Activated naive CD4-positive, alpha-beta T cell treated with anti-CD3 and anti-CD28 coated beads, Interleukin-2, amount 10 ng/mL, durations not matched to agents 5 hours and 36 hours (primary cell): ENCODE measurements at places on chromosomes 11 and 22. TPM values are rescaled to one million over a fixed set of nuclear protein-coding genes. Genes with fewer than 3 reads are reported as not detected.

GPR83 gene
- not detected for total RNA-seq

BRSK2 gene
- total RNA-seq, result not detected

TMEM86A gene
- total RNA-seq, result 1.5 TPM

OR52H1 gene
- not detected for total RNA-seq

C22orf15 gene
- 3.6 TPM for total RNA-seq

CNGA4 gene
- 0.22 TPM for total RNA-seq

TRAPPC4 gene
- 49.5 TPM for total RNA-seq

RGL4 gene
- 25.7 TPM for total RNA-seq

BTBD18 gene
- not detected for total RNA-seq

KRTAP5-6 gene
- not detected for total RNA-seq

CCDC87 gene
- total RNA-seq, result 0.07 TPM

DEFB131B gene
- not detected for total RNA-seq

GAS2L1 gene
- total RNA-seq, result 8.6 TPM

MOV10L1 gene
- not detected for total RNA-seq

TRIM51 gene
- not detected for total RNA-seq

SLC22A9 gene
- not detected for total RNA-seq

CDHR5 gene
- total RNA-seq, result not detected

SOX10 gene
- not detected for total RNA-seq
